ENCODE measurements at places on chromosomes 13 and 19. TPM values are rescaled to one million over a fixed set of nuclear protein-coding genes. Genes with fewer than 3 reads are reported as not detected.

DNA sequence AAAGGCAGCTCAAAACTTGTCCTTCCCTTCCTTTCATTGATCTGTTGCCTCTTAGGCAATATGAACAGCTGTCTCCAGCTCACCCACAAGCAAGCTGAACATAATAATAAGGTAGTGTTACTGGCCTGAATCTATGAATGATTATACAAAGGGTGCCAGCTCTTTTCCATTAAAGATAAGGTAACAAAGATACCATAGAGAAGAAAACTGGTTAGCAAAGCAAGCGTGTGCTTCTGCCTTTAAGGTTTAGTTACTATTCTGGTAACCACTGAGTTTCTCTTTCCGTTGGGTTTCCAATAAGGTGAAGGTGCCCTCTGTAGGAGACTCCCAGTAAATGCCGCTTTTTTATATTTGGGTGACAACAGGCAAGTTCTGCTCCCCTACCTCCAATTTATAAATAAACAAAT is 12.1 kb upstream of the DACH1 start:
- DNase-seq = no peak

- DNase-seq = no peak
Measured at GRCh38 chr19:3095441-3096191, 1.5 kb downstream of the GNA11 start.

- no peak for DNase-seq
Measured at GRCh38 chr13:102039264-102039663, 362.6 kb downstream of the FGF14 start.

DNA sequence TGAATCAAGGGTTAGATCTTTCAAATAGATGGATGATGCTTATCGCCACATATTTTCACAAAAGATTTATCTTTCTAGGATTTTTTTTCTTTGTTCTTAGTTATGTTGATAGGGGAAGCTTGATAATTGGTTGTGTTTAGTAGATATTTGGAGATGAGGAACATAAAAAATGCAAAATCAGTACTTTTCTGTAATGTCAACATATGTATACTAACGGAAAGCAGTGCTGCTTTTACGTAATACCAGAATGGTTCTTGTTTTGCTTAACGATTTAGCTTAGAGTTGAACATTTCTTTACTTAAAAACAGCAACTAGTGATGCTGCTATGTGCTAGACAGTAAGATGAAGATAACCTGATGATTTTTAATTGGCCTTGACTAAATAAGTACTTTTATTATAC is 3.0 kb downstream of the ZMYM2 start:
- DNase-seq = no peak

GRCh38 chr13:43514311-43514710 is 272.5 kb downstream of the ENOX1 start:
- DNase-seq = no peak

The VSTM2B gene
- not detected for total RNA-seq

DNA sequence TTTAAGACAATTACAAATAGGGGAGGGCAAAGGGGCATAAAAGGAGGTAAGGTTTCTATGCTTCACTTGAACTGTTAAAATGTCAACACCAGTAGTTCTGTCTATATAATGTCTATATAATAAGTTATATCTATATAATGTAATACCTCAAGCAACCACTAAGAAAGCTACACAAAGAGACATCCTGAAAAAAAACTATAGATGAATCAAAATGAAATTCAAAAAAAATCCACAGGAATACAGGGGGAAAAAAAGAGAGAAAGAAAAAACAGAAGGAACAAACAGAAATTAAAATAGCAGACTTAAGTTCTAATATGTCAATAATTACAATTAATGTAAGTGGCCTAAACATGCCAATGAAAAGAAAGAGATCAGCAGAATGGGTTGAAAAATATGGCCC is 186.0 kb downstream of the KCTD15 start:
- DNase-seq = no peak

The KLK12 gene
- total RNA-seq = not detected

- no peak for DNase-seq
Measured at GRCh38 chr19:17341845-17342244, 4.5 kb downstream of the GTPBP3 start.

- DNase-seq = no peak
Measured at GRCh38 chr19:31018936-31019335, 330.3 kb downstream of the TSHZ3 start.

The CLEC4M gene
- total RNA-seq = not detected

GRCh38 chr13:49571299-49572240 is 13.8 kb downstream of the RCBTB1 start:
- peak; percentile 33 for DNase-seq

- DNase-seq = no peak
Measured at GRCh38 chr19:5489551-5489950, 34.3 kb downstream of the ZNRF4 start.

The SH2D3A gene
- total RNA-seq = 18.4 TPM

GRCh38 chr19:41263042-41263849 is 926 bp upstream of the HNRNPUL1 start:
- DNase-seq = peak; percentile 66

The JUND gene
- total RNA-seq = 602 TPM

DNA sequence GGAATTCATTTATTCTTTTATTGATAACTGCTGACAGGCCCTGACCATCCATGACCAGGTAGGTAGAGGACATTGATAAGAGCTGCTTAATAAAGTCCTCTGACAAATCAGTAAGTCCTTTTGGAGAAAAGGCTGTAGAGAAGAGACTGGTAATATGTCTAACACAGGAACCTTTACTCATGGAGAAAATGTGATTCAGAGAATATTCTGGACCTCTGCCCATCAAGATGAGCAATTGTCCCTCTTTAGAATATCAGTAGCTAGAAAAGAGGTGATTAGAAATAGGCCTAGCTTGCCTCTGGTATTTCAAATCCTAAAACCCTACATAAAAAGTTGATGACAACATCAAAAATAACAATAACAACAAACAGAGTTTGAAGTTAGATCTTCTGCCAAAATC is 642.3 kb downstream of the TBC1D4 start:
- DNase-seq = no peak

DNA sequence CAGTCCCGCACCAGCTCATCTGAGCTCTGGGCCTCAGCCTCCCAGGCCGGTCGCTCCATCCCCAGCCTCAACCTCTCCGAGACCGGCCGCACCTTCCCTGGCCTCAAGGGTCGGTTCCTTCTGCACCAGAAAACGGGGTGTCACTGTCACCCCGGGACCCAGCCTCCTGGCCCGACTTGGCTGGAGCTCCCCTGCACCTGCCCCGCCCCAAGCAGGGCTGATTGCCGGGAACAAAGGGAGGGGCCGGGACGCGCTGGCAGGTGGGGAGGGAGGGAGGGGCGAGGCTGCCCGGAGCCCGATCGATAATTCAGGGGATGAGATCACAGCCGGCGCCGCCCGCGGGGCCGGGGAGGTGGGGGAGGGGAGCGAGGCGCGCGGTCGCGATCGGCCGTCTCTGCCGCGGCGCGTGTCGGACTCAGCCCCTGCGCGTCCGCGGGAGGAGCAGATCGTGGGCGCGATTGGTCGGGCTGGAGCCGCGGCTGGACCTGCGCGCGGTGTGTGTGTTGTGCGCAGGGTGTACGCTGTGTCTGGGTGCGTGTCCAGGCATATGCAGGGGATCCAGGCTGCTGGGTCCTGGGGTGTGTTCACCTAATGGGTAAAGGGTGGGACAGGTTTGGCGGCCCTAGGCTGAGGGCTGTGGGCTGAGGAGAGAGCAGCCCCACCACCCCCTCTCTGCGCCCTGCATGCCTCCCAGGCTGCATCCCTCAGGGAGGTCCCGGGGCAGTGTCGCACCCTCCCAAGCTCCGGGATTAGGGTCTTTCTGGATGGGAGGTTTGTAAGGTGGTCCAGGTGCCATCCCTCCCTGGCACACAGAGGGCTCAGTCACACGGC is 1.1 kb upstream of the SHC2 start:
- no peak for DNase-seq

The C19orf38 gene
- total RNA-seq = 1.3 TPM

DNA sequence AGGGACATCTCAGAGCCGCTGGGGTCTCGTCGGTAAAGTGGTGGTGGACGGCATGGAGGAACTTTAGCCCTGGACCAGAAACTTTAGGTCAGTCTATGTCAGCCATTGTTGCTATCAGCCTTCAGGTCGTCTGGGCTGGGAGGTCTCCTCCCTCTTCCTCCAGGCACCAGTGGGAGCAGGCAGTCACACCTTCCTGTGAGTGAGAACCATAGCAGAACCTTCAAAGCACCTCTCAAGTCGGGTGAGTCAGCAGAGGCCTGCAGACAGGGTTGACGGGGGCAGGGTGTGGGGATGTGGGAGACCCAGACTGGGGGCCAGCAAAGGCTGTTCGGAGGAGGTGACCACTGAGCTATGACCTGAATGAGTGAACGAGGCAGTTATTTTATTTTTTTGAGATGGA is 15.4 kb upstream of the SBNO2 start:
- DNase-seq = no peak

DNA sequence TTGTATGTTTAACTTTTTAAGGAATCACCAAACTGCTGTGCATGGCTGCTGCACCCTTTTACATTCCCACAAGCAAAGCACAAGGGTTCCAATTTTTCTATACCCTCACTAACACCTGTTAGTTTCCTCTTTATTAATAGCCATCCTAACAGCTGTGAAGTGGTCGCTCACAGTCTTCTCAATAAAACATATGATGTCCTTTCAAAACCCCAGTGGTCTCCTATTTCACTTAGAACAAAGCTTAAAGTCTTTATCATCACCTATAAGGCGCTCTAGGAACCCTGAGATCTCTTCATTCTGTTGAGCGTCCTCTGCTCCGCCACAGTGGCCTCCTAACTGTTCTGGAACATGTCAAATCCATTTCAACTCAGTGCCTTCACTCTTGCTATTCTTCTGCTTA is 400.5 kb downstream of the KLF12 start:
- no peak for DNase-seq

- DNase-seq = no peak
Measured at GRCh38 chr13:34162544-34162933, 344.6 kb downstream of the RFC3 start.

The EFNA2 gene
- not detected for total RNA-seq

The RFPL4AL1 gene
- total RNA-seq = not detected

DNA sequence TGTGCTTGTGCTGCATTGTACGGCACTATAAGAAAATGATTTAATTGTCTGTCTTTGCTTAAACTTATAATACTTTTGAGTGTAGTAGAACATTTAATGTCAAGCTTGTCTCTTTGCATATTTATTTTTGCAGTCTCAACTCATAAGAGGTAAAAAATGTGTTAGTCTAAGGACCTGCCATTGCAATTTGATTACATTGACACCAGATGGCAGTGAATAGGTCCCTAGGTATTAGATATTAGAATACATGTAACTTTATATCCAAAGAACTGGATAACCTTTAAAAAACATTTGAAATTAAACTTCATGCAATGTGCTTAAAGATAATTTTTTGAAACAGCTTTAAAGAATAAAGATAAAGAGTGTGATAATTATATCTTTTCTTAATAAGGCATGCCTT is 1421.3 kb downstream of the OLFM4 start:
- DNase-seq = no peak

- no peak for DNase-seq
Measured at GRCh38 chr13:39377699-39378098, 225.3 kb downstream of the LHFPL6 start.

DNA sequence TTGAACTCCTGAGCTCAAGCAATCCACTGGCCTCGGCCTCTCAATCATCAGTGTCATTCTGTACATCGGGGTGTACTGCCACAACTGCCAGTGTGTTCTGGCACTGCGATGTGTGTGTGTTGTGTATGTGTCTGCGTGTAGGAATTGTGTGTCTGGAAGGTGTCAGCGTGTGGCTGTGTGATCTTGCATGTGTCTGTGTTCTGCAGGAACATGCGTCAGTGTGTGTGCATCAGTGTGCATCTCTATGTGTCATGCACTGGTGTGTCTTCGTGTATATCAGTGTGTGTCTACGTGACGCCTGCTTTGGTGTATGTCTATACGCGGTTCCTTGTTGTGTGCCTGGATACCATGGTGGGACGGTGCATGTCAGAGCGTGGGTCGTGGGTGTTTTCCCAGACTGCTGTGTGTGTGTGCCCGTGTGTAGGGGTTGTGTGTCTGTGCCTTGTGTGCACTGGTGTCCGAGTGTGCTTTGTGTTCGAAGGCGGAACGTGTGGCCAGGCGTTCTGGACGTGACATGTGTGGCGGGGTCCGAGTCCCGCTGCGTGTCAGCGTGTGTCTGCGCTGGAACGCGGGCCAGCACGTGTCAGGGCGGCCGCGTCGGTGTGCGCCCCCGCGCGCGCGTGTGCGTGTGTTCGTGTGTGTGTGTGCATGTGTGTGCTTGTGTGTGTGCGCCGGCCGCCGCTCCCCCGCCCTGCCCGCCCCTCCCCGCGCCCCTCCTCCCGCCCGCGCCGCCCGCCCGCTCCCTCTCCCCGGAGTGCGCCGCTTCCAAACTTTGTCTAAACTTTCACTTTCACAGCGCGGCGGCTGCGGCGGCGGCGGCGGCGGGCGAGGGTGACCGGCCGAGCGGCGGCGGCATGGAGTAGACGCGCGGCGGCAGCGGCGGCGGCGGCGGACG is at the start of gene NFIX:
NFIX (plus strand) TSS at position 775 of the 895 bp plus-strand sequence. CDS start 363 bp downstream, outside the sequence.
- DNase-seq = no peak

The CYP4F11 gene
- total RNA-seq = 3.1 TPM

The TMEM255B gene
- total RNA-seq = 11.8 TPM

DNA sequence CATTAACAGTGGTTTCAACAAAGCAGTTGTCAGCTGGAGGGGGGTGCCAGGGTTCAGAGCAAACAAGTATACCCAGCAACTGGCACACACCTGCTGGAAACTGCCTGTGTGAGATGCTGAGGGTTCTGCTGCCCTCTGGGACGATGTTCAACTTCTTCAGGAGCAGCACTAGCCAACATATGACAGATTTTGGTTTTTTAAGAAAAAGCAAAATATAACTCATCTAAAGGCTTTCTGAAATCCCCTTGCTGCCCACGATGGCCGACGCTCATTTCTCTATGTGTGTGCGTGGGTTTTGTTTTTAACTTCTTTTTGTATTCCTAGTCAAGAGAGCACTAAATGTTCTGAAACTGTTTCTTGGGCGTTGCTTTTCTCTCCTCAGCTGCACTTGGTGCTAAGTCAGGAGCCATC is 79.9 kb downstream of the MRPL57 start:
- no peak for DNase-seq

Measured in breast epithelium (tissue), 4 donors.